ENCODE measurements at places on chromosomes 7 and 10. TPM values are rescaled to one million over a fixed set of nuclear protein-coding genes. Genes with fewer than 3 reads are reported as not detected.

Gene AGAP3
- total RNA-seq: 58.0 TPM

Gene TSPAN15
- total RNA-seq: 1.6 TPM

DNA sequence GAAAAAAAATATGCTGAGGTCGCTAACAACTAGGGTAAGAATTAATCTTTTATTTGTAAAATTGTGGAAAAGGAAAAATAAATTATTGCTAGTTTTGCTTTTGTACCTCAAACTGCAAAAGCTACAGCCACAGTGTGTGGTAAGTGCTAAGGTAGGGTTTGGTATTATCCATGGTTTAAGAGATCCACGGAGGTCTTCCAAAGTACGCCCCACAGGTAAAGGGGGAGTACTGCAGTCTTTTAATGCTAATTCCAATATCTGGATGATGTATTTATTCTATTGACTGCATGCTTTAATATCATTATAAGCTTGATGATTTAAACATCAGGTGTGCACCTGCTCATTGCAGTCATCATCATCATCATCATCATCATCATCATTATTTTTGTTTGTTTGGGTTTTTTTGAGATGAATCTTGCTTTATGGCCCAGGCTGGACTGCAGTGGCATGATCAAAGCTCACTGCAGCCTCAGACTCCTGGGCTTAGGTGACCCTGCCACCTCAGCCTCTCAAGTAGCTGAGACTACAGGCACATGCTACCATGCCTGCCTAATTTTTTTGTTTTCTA, 38.4 kb upstream of the BMS1 start:
- no peaks in the 10 kb centered on the region for H3K36me3 ChIP-seq
- H3K4me1 ChIP-seq: no peaks in the 10 kb centered on the region
- no peak overlapping the region for H3K27ac ChIP-seq
- no peak for DNase-seq
- H3K4me3 ChIP-seq: no peak overlapping the region

GRCh38 chr7:102303669-102304422, 17.2 kb downstream of the SH2B2 start:
- H3K36me3 ChIP-seq: no peaks in the 10 kb centered on the region
- no peak for DNase-seq
- no peaks in the 10 kb centered on the region for H3K4me1 ChIP-seq
- no peaks in the 10 kb centered on the region for H3K27me3 ChIP-seq
- H3K27ac ChIP-seq: no peak overlapping the region

- no peaks in the 10 kb centered on the region for H3K36me3 ChIP-seq
- H3K4me3 ChIP-seq: no peak overlapping the region
- DNase-seq: no peak
These were observed 164.9 kb downstream of the NSUN6 start for GRCh38 chr10:18486438-18486837.

GRCh38 chr7:120989257-120990220, 1.0 kb downstream of the CPED1 start:
- no peak overlapping the region for H3K4me3 ChIP-seq
- no peaks in the 10 kb centered on the region for H3K36me3 ChIP-seq
- DNase-seq: no peak
- no peak overlapping the region for H3K27ac ChIP-seq
- peaks cover 20% of the 10 kb centered on the region for H3K4me1 ChIP-seq

DNA sequence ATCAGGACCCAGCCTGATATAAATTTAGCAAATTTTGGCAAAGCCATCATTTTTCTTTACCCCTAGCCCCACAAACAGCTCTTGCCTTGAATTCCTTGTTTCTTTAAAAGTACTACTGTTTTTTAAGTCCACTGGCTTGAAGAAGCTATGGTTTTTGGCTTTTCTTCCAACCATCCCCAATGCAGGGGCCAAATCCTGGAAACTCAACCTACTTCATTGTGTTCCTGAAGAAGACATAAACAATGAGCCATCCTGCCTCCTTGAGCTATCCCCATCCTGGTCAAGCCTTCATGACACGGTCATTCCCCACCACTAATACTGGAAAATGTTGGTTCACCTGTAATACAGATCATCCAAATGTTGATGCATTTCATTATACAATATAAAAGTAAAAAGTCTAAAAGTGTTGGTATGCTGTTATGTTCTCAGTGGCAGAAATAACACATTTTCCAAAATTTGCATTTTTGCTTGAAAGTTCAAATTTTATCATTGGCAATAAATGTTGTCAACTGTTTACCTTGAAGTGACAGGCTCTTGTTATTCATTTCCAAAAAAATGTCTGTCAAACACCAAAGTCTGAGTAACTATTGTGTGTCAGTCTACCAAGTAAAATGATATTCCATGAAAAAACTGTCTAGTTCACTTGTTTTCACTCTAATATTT, 92.2 kb downstream of the DOCK4 start:
- peaks cover 2% of the 10 kb centered on the region for H3K27me3 ChIP-seq
- no peaks in the 10 kb centered on the region for H3K4me1 ChIP-seq
- no peak overlapping the region for H3K27ac ChIP-seq
- no peak for DNase-seq

- H3K4me3 ChIP-seq: no peak overlapping the region
- no peak for DNase-seq
- no peaks in the 10 kb centered on the region for H3K4me1 ChIP-seq
- no peak overlapping the region for H3K27ac ChIP-seq
- H3K36me3 ChIP-seq: no peaks in the 10 kb centered on the region
These were observed 50.4 kb downstream of the LHPP start for GRCh38 chr10:124512040-124512428.

- no peak for DNase-seq
- H3K4me1 ChIP-seq: no peaks in the 10 kb centered on the region
- H3K27ac ChIP-seq: no peak overlapping the region
- no peak overlapping the region for H3K4me3 ChIP-seq
- no peaks in the 10 kb centered on the region for H3K27me3 ChIP-seq
These were observed 478.9 kb downstream of the PTPRN2 start for GRCh38 chr7:158108646-158109293.

DNA sequence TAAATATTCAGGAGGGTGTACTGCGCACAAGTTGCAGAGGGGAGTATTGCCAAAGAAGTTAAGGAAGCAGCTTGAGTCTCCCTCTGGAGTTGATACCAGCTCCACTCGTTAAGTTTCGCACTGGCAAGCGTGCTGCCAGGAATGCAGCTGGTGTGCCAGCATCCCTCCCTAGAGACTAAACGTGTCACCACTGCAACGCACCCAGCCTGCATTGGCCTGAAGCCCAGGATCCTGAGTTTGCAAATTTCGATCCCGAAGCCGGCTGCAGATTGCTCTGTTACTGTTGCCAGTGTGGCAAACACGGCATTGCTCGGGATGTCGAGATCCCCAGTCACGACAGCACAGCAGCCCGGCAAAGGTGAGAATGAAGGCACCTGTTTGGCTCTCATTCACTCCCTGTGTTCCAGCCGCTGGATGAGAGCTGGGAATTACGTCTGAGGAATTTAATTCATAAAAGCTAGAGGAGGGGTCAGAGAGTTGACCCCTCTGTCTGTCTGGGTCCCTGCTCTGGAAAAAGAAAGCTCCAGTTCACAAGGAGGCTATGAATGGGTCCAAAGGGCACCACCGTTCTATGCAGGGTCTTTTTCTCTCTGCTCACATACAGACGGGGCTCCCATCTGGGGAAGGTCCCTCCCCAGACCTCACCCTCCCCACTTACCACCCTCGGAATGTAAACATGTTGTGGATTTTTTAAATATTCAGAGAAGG, 61.0 kb downstream of the NRP1 start:
- DNase-seq: no peak
- H3K4me1 ChIP-seq: no peaks in the 10 kb centered on the region
- peaks cover 2% of the 10 kb centered on the region for H3K36me3 ChIP-seq
- no peak overlapping the region for H3K4me3 ChIP-seq
- peaks cover 31% of the 10 kb centered on the region for H3K27me3 ChIP-seq

DNA sequence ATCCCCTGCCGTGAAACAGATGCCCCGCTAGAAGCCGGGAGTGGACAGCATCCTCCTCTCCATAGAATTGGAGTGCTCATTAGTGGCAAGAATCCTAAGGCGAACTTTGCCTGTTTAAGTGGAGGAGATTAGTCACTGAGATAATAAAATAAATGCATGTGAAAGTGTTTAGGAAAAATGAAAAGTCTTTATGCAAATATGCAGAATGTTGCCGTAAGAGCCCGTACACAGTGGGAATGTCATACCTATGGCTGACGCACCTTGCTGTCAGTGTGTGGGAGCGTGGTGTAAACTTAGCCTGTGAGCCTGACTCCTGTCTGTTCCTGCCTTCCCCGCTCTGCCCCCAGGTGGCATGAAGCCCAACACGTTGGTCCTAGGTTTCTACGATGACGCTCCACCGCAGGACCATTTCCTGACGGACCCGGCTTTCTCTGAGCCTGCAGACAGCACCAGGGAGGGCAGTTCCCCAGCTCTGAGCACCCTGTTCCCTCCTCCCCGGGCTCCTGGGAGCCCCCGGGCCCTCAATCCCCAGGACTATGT, 1.7 kb upstream of the TRIP6 start:
- no peak overlapping the region for H3K27ac ChIP-seq
- peaks cover 12% of the 10 kb centered on the region for H3K4me1 ChIP-seq
- H3K36me3 ChIP-seq: peaks cover 30% of the 10 kb centered on the region
- H3K4me3 ChIP-seq: peak overlapping the region; percentile 30
- H3K27me3 ChIP-seq: peaks cover 2% of the 10 kb centered on the region

- peak overlapping the region; percentile 96 for H3K27ac ChIP-seq
- H3K27me3 ChIP-seq: peaks cover 5% of the 10 kb centered on the region
- DNase-seq: no peak
- peak overlapping the region; percentile 97 for H3K4me3 ChIP-seq
- peaks cover 38% of the 10 kb centered on the region for H3K36me3 ChIP-seq
These were observed 1.7 kb downstream of the CDK6 start for GRCh38 chr7:92834507-92835260.

GRCh38 chr7:50988988-50989387, 206.3 kb upstream of the GRB10 start:
- H3K4me1 ChIP-seq: no peaks in the 10 kb centered on the region
- peaks cover 7% of the 10 kb centered on the region for H3K27me3 ChIP-seq
- no peak for DNase-seq
- H3K27ac ChIP-seq: no peak overlapping the region

GRCh38 chr7:87146740-87147386, 5.4 kb upstream of the DMTF1 start:
- H3K4me1 ChIP-seq: peaks cover 17% of the 10 kb centered on the region
- H3K4me3 ChIP-seq: no peak overlapping the region
- no peak overlapping the region for H3K27ac ChIP-seq
- DNase-seq: no peak
- no peaks in the 10 kb centered on the region for H3K36me3 ChIP-seq

- H3K27me3 ChIP-seq: no peaks in the 10 kb centered on the region
- no peak overlapping the region for H3K27ac ChIP-seq
- no peaks in the 10 kb centered on the region for H3K4me1 ChIP-seq
- H3K4me3 ChIP-seq: no peak overlapping the region
- no peaks in the 10 kb centered on the region for H3K36me3 ChIP-seq
These were observed 128.0 kb downstream of the MBL2 start for GRCh38 chr10:52644373-52645186.

- H3K27ac ChIP-seq: no peak overlapping the region
- no peaks in the 10 kb centered on the region for H3K27me3 ChIP-seq
- H3K36me3 ChIP-seq: no peaks in the 10 kb centered on the region
- no peak overlapping the region for H3K4me3 ChIP-seq
- no peaks in the 10 kb centered on the region for H3K4me1 ChIP-seq
These were observed 128.0 kb upstream of the MTPN start for GRCh38 chr7:136105191-136105590.

DNA sequence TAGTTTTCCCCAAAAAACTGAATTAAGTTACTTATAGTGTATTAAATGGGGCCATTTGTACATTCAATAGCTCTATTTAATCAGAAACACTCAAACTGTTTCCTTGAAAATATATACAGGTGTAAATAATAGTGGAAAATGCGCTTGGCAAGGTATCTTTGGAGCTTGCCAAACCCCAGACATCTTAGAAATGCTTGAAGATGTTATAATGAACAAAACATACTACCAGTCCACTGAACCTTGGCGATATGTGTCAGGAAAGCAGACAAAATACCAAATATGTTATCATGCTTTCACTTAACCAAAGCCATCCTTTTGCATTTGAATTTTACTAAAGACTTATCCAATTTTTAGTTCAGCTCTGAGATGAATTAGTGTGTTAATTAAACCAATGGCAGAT, 352.7 kb upstream of the SEMA3A start:
- no peaks in the 10 kb centered on the region for H3K27me3 ChIP-seq
- H3K4me1 ChIP-seq: no peaks in the 10 kb centered on the region
- H3K36me3 ChIP-seq: no peaks in the 10 kb centered on the region
- no peak overlapping the region for H3K4me3 ChIP-seq

DNA sequence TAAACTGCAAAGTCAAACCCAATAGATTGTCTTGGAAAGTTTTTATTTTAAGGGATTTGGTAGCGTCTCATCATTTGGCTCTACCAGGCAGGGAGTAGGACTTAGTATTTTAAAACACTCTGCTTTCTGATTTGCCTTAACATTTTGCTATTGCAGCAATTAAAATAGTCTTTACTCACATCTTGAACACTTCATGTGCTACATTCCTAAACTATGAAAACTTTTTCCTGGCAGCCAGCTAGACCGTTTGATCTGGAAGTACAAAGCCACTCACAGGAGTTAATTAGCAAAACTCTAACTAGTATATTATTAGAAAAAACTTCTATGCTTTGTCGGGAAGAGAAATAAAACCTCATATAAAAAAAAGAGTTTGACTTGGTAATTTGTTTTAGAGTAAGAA, 111.4 kb downstream of the TFPI2 start:
- H3K27me3 ChIP-seq: no peaks in the 10 kb centered on the region
- H3K4me1 ChIP-seq: no peaks in the 10 kb centered on the region
- H3K27ac ChIP-seq: no peak overlapping the region
- no peak for DNase-seq

DNA sequence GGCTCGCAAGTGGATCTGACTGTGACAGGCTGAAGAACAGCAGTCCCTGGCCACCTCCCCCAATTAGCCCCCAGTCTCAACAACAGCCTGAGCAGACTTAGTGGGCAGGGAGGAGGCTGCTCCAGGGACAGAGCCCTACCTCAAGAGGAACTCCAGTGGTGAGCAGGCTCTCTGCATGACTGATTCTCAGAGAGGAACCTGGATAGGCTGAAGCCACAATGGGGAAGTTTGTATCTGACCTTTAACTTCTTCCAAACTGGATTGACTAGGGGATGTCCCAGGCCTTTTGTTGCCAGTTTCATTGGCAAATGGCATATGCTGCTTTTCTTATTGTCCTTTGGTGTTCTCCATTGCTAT, 93.0 kb downstream of the ARHGAP22 start:
- H3K27ac ChIP-seq: no peak overlapping the region
- H3K4me3 ChIP-seq: no peak overlapping the region
- no peaks in the 10 kb centered on the region for H3K4me1 ChIP-seq
- H3K27me3 ChIP-seq: peaks cover 6% of the 10 kb centered on the region
- no peak for DNase-seq
- no peaks in the 10 kb centered on the region for H3K36me3 ChIP-seq

DNA sequence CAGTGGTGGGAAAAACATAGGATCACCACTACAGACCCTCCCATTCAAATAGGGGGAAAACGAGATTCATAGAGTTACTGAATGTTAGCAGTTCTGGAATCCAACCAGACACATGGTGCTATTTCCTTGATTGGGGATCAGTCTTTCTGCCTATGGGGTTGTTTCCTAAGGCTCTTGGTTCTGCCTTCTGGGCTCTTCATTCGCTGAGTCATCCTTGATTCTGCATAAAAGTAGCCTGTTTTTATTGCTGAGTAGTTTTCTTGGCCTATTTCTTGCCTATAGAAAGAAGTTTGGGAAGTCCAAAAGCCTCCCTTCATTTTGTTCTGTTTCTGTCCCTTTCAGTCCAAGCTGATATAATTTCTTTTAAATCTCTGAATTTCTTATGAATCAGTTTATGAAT, 99.3 kb upstream of the OIT3 start:
- H3K4me3 ChIP-seq: no peak overlapping the region
- DNase-seq: no peak
- H3K4me1 ChIP-seq: peaks cover 8% of the 10 kb centered on the region
- H3K27ac ChIP-seq: no peak overlapping the region
- no peaks in the 10 kb centered on the region for H3K27me3 ChIP-seq
- no peaks in the 10 kb centered on the region for H3K36me3 ChIP-seq

Measured in activated T-helper 1 cell treated with anti-CD3 and anti-CD28 coated beads, Interleukin-12 subunit alpha, Interleukin-12 subunit beta, Interleukin-2, Interleukin-4 antibody, amounts not matched to agents 30 ng/mL and 10 ng/mL and 1 ng/mL, durations not matched to agents 14 hours and 24 hours and 36 hours (primary cell).